ENCODE measurements at places on chromosomes 11 and 22.

DNA sequence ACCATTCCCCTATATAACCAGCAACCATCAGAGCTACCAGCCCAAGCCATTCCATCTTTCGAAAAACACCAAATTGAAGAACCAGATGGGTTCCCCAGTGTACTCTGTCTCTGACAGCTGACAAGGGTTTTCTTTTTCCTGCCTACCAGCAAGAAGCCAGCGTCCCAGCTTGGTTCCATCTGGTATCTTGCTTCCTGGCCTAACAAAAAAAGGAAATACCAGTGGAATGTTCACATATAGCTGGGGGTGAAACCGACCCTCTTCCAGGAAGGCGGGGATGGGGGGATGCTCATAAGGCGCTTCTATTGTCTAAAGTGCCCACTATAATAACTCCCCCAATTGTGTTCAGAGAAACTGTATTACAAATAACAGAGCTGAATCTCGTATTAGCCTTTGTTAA is 172.3 kb downstream of the LDLRAD3 start:
- DNase-seq, result no peak

DNA sequence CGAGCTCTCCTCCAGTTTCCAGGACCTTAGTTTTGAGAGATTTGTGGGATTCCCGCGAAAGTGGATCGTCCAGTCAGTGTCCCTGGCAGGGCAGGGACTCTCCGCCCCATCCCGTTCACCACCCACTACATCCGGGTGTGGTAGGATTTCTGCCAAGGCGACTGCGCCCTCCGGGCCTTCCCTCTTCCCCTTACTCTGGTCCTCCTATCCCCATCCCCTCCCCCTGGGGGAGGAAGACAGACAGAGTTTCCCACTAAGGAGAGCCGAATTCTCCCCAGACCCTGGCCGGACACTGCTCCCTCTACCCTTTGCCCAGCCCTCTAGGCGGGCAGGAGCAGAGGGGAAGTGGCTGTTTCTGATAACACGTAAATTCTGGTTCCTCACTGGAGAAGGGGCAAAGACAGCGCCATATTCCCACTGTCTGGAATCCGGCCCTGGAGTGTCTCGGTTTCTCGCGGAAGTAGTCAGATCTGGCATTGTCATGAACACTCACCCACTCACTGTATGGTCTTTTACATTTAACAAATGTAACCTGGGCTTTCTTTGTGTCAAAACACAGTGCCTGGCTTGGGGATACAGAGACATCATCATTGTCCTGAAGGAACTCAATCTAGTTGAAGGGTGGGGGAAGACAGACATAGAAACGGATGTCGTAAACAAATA is 1.1 kb upstream of the NECTIN1 start:
- DNase-seq, result no peak

DNA sequence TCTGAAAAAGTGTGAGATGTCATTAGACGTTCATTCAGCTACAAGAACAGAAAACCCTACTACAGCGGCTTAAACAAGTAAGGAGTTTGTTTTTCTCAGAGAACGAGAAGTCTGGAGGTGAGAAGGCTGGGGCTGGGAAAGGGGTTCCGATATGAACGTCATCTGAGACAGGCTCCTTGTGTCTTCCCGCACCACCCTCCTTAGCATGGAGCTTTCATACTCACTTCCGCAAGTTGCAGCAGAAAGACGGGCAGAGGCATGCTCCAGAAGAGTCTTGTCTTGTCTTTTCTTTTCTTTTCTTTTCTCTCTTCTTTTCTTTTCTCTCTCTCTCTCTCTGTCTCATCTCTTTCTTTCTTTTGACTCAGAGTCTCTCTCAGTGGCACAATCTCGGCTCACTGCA is 3.6 kb downstream of the TMEM45B start:
- DNase-seq, result no peak

DNA sequence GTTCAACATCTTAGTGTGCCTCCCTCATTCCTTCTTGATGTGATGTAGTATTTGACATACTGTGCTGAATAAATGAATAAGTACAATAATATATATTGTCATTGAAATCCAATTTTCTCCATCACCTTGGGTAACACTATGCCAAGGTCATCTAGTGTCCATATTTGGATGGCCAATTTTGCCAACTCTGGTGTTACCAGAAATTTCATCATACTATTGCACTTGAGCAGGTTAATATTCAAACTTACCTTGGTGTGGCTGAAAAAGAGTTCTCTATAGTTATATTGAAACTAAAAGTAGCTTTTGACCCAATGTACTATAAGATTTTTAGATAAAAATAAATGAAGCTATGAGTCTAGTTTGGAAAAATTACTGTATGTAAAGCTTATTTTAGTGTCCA is 98.2 kb upstream of the SLC6A5 start:
- DNase-seq, result no peak

DNA sequence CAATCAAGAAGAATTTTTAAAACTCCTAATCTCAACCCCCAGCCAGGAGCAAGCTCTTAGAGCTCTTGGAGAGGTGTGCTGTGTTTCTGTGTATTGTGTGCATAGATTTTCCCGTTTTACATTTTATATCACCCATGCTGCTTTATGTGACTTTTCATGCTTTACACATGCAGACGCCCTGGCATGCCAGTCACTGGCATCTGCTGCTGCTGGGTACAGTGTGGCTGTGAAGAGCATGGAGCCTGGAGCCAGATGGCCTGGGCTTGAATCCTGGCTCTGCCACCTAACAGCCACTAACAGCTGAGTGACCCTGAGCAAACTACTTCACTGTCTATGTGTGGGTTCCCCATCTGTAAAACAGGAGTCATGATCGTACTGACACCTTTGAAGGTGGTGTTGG is 23.1 kb downstream of the POLR3H start:
- DNase-seq, result no peak

GRCh38 chr11:96707273-96707672 is 317.5 kb downstream of the JRKL start:
- DNase-seq, result no peak

- no peak for DNase-seq
Measured at GRCh38 chr22:24030186-24030702, 19.1 kb downstream of the CABIN1 start.

DNA sequence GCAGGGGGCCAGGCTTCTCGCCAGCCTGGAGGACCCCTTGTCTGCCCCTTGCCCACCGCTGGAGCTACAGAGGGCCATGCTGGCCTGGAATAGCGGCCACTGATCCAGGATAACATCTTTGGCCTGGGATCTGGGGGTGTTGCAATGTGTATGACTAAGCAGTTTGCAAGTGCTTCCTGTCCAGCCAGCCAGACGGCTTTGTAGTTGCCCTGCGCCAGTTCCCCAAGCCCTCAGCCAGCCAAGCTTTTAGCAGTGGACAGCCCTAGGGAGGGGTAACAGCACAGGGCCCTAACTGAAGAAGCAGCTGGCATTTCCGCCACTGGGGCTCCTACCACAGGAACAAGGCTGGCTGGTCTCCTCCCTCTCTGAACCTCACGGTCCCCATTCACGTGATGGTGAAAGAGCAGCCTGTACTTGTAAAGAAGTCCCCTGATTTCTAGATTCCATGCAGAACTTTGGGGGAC is 32.1 kb downstream of the UQCR10 start:
- no peak for DNase-seq

- no peak for DNase-seq
Measured at GRCh38 chr11:113923572-113923971, 19.0 kb downstream of the HTR3B start.

DNA sequence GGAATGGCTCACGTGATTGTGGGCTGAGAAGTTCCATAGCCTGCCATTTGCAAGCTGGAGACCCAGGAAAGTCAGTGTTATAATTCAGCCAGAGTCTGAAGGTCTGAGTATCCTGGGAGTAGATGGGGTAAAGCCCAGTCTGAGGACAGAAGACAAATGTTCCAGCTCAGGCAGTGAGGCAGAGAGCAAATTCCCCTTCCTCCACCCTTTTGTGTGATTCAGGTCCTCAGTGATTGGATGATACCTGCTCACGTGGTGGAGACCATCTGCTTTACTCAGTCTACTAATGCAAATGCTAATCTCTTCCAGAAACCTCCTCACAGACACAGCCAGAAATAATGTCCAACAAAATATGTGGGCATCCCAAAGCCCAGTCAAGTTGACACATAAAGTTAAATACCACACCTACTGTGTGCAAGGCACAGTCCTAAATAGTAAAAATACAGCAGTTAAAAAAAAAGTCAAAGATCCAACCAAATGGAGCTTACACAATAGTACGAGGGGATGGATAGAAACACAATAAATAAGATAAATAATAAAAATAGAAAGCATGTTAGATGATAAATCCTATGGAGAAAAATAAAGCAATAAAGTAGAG is 13.2 kb upstream of the APOL6 start:
- DNase-seq, result no peak

- DNase-seq, result no peak
Measured at GRCh38 chr22:40463017-40463631, 92.7 kb downstream of the SGSM3 start.

DNA sequence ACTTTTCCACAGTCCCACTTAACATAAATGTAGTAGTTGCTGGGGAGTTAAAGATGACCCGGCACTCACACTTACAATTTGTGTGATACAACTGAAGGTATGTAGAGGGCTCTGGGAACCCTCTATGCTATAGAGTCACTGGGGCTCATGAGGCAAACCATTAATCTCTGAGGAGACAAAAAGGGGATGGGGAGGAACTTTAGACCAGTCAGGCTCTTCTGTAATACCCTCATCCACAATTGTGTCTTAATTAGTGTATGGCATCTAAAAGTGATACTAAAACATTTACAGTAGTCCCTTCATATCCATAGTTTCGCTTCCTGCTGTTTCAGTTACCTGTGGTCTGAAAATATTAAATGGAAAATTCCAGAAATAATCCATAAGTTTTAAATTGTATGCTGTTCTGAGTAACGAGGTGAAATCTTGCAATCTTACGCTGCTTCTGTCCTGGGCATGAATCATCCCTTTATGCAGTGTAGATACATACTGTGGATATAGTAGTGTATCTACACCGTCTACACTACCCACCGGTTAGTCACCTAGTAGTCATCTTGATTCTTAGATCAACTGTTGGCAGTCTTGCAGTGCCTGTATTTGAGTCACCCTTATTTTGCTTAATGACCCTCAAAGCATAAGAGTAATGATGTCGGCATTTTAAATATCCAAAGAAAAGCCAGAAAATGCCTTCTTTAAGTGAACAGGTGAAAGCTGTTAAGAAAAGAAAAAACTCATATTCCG is 12.2 kb downstream of the CBL start:
- no peak for DNase-seq

- no peak for DNase-seq
Measured at GRCh38 chr11:62842171-62842741, 2.9 kb upstream of the WDR74 start.

DNA sequence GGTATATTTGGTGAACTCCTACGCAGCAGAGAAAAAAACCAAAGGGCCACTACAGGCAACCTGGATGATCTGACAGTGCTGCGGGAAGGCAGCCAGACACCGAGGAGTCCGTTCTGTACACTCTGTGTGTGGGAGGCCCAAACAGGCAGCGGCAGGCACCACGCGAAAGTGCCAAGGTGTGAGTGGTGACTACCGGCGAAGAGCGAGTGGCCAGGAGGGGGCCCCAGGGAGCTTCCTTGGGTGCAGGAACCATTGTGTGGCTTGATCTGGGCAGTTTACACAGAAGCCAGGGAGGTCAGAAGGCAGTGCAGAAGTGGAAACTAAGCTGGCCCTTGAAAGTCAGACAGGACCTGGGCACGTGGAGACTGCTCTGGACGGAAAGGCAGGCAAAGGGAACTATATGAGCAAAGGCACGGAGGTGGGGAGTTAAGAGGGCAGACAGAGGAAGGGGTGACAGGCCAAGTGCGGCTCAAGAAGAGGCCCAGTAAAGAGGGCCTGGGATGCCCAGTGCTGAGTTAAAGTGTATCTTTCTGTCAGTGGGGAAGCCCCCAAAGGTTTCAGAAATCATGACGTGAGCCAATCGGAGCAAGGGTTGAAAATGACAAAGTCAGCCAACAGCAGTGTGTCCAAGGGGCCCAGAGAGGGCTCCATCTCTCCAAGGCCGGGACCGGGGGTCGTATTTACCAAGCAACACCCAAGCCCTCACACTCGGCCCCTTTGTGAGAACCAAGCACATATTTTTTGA is 10.6 kb downstream of the TMEM184B start:
- no peak for DNase-seq

DNA sequence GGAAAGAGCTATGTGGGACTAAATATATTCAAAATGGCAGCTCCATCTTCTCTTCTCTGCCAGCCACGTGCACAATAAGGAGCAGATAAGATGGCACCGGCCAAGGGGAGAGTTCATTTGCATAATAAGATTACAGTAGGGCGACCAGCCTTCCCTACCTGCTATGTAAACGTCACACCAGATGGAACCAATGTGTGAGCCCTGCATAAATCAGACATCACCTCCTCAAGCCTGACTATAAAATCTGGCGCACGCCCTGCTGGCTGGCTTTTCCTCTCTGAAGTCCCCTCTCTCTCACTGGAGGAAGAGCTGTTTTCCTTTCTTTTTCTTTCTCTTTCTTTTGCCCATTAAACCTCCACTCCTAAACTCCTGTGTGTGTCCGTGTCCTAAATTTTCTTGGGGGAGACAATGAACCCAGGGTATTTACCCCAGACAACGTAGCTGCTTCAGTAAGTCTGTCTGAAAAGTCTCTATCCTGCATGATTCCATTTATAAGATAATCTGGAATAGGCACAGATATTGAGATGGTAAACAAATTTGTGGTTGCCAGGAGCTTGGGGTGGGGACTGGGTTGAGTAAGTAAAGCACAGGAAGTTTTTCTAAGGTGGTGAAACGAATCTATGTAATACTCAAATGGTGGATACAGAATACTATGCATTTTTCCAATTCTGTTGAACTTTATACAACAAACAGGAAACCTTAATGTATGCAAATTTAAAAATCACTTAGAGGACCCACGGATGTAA is 670.0 kb upstream of the KIRREL3 start:
- DNase-seq, result no peak

DNA sequence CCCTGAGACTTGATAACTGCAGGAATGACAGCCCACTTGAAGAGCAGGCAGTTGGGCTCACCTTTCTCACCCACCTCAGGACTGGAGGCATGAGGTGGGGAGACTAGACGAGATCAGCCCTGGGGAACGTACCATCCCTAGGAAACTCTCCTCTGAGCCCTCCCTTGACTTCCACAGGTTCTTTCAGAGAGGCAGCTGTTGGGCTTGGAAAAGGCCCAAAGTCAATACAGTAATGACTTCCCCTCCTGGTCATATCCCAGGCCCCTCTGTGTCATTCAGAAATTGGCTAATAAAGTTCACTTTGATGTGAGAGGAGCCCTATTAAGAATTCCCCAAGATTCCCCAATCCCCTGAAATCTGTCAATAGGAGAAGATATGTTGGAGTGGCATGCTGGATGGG is 5.8 kb upstream of the NECTIN1 start:
- no peak for DNase-seq

- no peak for DNase-seq
Measured at GRCh38 chr11:45961751-45962240, 39.3 kb downstream of the LARGE2 start.

GRCh38 chr11:129840236-129840635 is 24.6 kb downstream of the TMEM45B start:
- DNase-seq, result no peak

GRCh38 chr11:110850846-110851245 is 138.6 kb upstream of the ARHGAP20 start:
- no peak for DNase-seq
